ENCODE measurements at places on chromosomes 6 and 20.

- DNase-seq = no peak
Observed at GRCh38 chr6:67244037-67244436, 1391.0 kb upstream of the ADGRB3 start.

DNA sequence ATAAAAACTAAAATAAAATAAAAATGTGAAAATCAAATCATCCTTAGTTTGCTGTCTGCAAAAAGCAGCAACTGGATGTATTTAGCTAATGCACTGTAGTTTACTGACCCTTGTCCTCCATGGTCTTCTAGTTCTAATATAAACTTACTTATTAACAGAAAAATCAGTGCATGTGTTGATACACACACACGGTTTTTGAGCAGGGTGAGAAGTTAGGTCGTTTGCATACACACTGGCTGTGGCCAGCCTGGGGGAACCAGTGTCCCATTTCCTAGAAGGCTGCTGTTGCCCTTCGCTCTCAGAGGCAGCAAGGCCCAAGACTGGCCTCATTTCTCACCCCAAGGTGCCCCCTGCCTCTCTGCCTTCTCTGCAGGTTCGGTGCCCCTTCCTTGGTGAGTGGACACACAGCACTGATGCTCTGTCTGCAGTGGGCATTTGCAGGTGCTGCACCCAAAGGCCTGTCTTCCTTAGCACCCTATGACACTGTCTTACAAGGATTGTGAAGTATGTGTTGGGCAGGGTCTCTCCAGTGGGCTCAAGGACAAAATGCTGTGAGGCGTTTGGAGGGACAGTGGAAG is 168.5 kb downstream of the SCP2D1 start:
- DNase-seq = no peak

GRCh38 chr20:63657937-63658748 is at the start of gene RTEL1:
Gene RTEL1 (plus strand): TSS chr20:63658312. CDS start chr20:63659403, 1,091 bp downstream.
- no peak for DNase-seq

DNA sequence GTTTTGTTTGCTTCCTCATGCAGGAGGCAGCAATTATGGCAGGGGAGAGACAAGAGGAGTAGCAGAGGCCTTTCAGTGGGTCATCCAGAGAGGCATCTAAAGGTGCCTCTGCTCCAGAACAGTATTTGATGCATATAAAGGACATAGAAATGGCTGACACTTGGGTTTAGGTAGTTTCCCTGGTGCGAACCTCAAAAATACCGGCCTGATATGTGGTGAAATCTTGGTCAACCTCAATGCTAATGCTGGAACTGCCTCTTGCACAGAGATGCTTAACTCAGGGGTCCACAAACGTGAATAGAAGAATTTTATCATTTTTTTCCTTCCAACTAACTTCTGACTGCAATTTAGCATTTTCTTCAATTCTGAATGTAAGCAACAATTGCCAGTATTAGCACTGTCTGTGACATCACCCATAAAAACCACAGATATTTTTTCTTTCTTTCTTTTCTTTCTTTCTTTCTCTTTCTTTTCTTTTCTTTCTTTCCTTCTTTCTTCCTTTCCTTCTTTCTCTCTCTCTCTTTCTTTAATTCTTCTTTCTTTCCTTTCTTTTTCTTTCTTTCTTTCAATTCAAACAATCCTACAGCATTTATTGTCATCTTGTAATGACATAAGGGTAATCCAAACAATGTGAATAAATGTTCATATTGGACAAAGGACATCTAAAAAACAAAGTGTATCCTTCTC is 180.0 kb upstream of the UST start:
- DNase-seq = no peak

DNA sequence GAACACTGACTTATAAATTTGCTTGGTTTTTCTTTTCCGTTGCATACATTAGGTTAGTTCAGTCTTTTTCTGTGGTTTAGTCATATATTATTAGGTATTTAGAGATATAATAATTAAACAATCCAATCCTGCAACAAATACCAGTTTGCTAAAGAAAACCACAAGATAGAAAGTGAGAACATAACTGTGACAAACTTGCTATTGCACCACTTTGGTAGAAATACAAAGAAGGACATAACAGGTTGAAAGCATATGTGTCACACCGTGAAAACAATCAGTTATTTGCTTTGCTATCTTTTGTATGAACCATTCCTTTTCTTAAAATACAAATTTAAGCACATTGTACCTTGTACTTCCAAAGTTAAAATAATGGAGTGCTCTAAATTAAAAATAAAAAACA is 42.0 kb upstream of the KCNQ5 start:
- no peak for DNase-seq

DNA sequence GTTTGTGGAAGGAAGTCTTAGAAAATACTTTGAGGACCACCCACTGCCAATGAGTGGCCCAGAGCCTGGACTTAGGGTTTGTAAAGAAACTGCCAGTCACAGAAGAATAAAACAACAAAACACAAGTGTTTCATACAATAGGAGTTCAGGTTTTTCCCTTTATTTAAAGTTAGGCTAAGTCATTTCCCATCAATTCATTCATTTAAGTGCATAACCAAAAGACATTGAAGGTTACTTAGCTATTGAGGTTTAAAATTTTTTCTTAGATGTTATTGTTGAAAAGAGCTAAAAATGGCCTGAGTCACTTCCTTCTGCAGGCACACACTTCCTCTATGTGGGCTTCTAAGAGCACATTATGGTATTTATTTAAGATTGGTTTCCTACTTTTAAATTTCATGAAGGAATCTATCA is 54.2 kb downstream of the ARMC2 start:
- DNase-seq = no peak

DNA sequence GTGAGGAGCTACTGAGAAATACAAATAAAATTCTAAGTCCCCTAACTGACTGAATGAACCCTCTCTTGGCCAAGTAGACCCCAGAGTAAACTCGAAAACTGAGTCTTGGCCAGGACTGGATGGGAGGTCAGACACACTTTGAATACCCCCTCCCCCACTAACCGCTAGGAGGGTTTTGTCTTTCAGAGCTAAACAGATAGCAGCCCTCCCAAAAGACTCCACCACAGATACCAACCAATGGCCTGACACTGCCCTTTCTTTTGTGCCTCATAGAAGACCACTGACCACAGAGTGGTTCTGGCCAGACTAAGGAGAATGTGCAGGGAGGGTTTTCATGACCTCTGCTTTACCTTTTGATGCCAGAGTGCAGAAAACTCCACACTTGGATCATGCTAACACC is 42.1 kb downstream of the SPACA1 start:
- DNase-seq = no peak

DNA sequence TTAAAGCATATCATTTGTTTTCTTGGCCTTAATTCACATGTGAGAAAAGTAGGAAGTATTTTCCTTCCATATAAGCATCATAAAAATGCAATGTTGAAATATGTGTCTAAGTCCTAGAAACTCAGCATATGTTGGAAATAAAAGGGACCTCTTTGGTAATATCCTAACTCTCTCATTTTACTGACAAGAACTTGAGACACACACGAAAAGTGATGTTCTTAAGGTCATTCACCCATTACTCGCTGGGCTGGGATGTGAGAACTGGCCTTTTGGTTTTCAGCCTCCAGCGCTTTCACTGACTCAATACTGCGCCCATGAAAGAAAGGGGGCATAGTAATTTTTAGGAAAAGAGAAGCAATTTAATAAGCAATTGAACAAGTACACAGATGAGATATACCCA is 153.5 kb upstream of the SCGN start:
- no peak for DNase-seq

- DNase-seq = no peak
Observed at GRCh38 chr20:35571555-35571954, 29.7 kb downstream of the ERGIC3 start.

- no peak for DNase-seq
Observed at GRCh38 chr6:35048631-35049083, 92.5 kb downstream of the TCP11 start.

DNA sequence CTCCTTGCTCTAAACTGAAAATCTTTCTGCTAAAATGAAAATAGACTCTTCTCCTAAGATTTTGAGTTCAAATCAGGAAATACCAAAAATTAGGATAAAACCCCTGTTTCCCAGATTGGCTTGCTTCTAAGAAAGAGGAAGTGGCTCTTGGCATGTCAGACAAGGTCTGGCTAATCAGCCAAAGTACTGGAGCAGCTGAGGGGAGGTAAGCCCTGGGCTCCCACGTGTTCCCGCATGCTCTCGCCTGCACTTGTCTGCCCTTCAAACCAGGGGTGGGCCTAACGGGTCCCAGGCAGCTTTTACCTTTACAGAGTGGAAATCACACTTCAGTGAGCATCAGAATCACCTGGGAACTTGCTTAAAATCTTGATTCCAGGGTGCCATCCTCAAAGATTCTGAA is 43.2 kb upstream of the GABRR1 start:
- DNase-seq = no peak

DNA sequence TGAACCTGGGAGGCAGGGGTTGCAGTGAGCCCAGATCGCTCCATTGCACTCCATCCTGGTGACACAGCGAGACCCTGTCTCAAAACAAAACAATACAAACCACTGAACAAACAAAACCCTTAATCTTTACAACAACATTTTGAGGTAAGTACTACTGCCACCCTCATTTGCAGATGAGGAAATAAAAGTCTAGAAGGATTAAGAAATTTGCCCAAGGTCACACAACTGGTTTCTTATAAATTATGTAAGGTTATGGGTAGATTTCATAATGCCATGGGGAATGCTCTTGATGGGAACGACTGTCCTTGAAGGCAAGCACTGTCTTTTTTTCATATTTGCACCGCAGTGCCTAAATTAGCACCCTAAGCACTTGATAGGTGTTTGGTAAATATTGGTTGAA is 13.8 kb upstream of the B4GALT5 start:
- no peak for DNase-seq

DNA sequence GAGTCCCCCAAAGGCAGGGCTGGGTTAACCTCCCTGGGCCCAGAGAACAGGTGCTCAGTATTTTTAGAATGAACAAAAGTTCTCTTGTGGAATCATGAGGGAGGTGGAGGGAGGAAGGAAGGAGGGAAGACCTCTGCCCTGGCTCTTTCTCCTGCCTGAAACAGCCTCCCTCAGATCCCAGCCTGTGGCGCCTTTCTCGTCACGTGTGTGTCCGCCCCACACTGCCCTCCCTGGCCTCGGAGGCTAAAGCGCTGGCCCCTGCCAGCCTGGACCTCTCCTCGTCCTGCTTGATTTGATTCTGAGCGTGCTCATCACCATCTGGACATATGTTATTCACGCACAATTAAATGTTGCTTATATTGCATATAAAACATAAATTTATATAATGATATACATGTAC is 40.9 kb downstream of the PHACTR3 start:
- no peak for DNase-seq

DNA sequence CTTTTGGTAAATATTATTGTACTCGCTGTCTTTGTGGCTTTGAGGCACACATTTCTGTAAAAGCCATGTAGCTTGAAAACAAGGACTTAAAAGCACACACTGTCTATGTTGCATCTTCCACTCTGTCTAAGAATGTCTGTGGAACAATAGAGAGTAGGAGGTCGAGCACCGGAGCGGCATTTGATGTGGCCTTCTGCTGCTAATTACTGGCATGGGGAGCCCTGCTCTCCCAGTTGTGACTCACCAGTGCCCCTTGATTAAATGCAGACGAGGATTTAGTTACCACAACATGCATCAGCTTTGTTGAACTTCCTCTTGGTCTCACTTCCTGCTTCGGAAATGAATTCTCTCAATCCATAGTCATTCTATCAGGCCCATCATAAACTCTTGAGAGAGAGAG is 680.7 kb upstream of the SLC35B3 start:
- no peak for DNase-seq

GRCh38 chr6:137969874-137970273 is 102.8 kb downstream of the TNFAIP3 start:
- DNase-seq = no peak

GRCh38 chr6:89299466-89299850 is 15.6 kb downstream of the GABRR2 start:
- DNase-seq = no peak
